IPS DF 6.9 (cell line): ENCODE measurements at places on chromosomes 5 and 9.

- no peak for DNase-seq
Measured at GRCh38 chr9:99682870-99683269, 138.8 kb upstream of the NR4A3 start.

DNA sequence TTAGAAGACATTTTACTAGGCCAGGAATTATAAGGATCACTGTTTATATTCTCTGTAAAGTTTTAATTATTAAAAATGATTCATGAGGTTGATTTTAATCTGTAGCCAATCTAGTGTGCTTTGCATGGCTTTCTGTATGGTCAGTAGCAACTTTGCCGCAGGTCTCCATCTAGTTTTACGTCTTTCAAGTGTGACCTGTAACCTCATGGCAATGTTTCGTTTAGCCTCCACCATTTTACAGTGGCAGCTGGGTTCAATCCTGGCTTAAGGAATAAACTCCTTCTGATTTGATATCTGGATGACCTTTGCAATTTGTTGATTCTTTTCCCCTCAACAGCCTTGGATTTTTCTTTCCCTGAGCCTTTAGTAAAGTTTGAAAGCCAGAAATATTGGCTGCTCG lies 434.5 kb upstream of the CDH9 start:
- DNase-seq: no peak

- DNase-seq: peak; percentile 39
Measured at GRCh38 chr9:128636024-128636390, 20.6 kb downstream of the DYNC2I2 start.

GRCh38 chr9:91606255-91606995 lies 182.8 kb upstream of the NFIL3 start:
- no peak for DNase-seq

DNA sequence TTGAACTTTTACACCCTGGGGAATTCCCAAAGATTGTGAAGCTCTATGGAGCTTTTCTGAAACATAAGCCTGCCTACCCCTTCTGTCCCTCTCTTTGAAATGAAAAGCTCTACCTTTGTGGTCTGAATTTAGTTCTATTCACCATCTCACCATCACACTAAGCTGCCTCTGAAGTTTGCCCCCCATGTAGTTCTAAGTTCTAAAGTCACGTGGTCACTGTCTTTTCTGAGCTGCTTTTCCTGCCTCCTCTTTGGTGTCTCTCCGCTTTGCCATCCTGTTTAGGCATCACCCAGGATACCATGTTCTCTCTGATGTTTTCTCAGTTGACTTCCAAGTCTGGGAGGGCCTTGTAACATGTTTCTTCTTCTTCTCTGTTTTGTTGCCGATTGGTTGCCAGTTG lies 2206.6 kb downstream of the MAT2B start:
- DNase-seq: no peak

- no peak for DNase-seq
Measured at GRCh38 chr5:15008476-15008875, 136.9 kb upstream of the ANKH start.

DNA sequence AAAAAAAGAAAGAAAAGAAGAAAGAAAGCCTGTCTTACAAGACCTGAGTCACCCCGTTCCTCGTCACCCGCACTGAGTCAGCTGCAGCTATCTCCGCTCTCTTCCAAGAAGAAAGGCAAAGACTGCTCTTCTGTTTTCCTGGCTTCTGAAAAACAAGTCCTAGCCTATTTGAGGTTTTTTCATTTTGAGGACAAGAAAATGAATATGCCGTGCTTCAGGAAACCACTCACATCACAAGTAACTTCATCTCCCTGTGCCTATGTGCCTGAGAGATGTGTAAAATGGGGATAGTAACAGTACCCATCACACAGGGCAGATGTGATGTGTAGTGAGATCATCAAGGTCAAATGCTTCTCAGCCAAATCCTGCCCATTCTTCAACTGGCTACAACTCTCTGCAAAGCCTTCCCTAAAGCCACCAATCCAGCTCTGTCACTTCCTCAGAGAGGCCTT lies 78.4 kb downstream of the GLDC start:
- no peak for DNase-seq

DNA sequence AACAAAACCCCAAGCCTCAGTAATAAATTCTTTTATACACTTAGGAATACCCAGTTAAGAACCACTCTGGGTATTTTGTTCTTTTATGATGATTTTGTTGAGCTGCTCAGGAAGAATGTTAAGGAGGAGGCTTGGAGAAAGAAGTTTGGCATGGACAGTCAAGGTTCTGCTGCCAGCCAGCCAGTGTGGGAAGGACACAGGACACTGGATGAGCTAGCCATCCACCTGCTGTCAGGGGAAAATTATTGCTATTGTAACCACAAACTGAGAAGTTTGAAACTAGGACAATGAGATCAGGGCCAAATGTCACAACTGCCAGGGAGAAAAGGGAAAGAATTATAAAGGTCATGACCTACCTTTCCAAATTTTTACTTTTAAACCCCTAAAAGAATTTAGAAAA lies 25.9 kb upstream of the ADAMTSL1 start:
- DNase-seq: no peak

- no peak for DNase-seq
Measured at GRCh38 chr5:135591277-135591676, 12.5 kb upstream of the CXCL14 start.

DNA sequence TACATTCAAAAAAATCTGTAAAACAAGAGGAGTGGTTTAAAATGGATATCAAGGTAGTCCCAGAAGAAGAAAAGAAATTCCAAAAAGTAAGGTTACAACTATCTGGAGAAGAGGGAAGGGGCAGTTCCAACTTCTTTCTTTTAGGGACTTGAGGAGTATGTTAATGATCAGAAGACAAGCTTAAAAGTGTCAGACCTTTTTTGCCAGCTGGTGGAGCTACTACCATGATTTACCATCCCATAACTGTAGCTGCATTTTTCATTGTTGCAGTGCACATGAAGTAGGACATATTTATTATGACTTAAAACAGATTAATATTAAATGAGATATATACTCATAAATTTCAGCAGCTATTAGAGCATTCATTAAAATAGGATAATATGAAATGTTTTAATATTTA lies 158.5 kb upstream of the RGS7BP start:
- no peak for DNase-seq

DNA sequence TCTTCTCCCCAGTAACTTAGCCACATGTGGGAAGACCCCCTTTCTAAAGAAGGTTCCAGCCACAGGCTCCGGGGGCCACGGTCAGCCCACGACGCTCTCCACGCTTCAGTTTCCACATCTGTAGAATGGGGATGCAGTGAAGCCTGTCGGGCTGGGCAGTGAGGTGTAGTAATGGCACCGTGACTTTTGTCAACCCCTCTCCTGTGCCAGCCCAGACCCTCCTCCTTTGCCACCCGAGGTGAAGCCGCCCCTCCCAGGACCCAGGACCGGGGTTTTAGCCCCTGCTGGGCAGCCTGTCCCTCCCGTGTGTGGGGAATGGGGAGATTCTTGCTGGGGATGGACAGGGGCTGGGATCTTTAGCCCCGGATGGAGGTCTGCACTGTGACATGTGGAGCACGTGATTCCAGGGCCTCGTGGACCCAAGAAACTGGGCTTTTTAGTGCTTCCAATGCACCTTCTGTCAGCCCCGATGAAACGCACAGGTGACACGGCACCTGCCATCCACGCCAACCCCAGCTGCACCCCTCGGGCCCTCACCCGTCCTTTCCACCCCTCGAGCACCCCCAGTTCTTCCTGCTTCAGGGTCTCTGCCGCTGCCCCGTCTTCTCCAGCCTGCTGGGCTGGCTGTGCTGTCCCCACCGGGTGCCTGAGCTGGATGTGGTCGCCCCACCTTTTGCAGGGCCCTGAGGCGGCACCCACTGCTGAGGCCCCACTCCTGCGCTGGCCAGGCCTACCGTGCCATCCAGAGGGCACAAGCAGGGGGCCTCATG lies 13.4 kb upstream of the RNU6ATAC start:
- DNase-seq: no peak

- DNase-seq: no peak
Measured at GRCh38 chr9:96505316-96505991, 55.5 kb downstream of the HABP4 start.

GRCh38 chr5:142529626-142530278 lies 156.1 kb downstream of the FGF1 start:
- no peak for DNase-seq

DNA sequence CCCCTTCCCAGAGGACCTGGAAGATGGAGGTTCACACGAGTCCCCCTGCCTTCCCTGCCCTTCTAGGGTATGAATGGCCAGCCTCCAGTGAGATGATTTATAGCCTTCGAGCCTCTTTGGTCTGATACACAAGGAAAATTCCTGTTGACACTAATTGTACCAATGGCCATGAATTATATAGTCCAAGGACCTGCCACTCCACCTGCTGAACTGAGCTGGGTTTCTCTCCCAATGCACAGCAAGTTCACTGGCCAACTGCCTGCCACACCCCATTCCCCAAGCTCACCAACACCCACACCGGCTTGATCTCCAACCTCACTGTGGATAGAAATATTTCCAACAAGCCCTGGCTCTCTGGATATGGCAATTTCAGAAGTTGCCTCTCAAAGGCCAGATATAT lies 9.3 kb upstream of the ADRA1B start:
- DNase-seq: no peak

DNA sequence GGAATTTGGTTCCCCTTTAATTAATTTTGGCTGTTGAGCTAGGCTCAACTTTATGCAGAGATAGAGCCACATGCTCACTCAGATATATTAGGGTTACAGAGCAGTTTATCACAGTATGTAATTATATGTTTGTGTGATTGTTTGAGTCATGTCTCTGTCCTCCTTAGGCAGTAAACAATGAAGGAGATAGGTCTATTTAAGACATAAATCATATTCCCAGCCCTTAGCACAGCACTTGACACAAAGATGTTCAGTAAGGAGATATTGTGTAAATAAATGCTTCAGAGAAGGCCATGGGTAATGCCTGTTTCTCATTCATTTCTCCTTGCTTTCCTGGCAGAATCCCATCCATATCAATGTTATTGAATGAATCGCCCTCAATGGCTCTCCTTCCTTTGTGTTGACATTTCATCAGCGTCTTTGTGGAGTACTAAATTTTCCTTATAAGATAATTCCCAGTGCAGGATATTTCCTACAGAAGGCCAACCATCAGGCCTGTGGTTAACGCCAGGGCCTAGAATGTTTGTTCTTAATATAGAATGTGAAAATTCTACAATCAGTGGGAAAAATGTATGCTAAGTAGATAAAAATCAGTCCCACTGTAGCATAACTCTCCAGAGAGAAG lies 408.0 kb downstream of the EBF1 start:
- no peak for DNase-seq

- DNase-seq: no peak
Measured at GRCh38 chr5:66010476-66010875, 84.1 kb downstream of the ERBIN start.

DNA sequence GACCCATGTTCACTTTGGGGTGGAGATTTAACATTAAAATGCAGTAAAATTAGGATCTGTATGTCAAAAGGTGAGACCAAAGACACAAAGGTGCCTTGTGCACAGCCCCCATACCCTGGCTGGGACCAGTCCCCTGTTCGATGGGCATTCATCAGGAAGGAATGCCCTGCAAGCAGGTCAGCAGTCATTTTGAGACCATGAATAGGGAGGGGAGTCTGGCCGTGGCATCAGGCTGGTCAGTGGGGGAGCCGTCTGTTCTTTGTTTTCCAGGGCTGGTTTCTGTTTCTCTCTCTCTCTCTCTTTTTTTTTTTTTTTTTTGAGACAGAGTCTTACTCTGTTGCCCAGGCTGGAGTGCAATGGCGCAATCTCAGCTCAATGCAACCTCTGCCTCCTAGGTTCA lies 68.9 kb upstream of the GOLM1 start:
- DNase-seq: no peak

GRCh38 chr9:134328841-134329575 lies 2.8 kb downstream of the RXRA start:
- no peak for DNase-seq

DNA sequence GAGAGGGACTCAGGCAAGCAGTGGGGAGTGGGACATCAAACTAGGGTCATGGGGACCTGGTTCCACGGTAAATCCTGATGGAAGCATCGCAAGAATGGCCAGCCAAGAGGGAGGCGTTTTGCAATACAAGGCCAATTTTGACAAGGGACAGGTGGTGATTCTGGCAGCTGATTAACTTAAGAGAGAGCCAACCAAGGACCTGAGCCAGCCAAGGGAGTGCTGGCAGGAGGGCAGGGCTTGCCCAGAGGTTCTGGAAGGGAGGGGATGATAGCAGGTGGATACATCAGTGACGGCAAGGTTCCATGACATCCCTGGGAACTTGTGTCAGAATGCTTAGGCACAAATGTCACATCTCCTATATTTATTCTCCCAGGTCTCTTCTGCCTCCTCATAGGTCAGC lies 32.8 kb upstream of the PUM3 start:
- no peak for DNase-seq

DNA sequence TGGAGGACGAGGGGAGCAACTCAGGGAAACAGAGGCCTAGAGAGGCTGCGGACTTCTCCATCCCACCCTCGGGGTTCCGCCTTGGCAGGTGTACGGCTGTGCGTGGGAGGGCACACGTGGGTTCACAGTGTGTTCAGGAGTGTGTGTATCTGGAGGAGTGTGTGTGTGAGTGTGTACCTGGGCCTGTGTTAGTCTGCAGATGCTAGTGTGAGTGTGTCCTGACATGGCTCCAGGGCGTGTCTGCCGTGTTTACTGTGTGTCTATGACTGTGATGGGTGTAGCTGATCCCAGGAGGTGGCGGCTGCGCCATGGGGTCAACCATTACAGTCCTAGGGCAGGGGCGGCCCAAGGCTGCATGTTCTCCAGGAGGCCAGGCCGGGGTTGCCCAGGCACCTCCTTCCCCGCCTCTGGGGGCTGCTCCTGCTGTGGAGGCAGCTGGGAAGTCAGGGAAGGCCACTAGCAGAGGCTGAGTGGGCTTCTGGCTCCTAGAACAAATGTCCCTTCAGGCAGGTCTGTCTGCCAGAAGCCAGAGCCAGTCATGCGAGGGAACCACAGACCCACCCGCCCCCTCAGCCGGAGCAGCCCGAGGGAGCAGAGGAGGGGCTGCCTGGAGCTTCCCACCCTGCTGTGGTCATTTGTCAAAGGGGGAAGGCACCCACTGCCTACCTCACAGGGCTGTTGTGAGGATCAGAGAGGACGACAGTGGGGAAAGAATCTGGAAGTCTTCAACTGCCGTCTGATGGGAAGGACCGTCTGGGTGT lies 21.4 kb downstream of the CRB2 start:
- DNase-seq: no peak

DNA sequence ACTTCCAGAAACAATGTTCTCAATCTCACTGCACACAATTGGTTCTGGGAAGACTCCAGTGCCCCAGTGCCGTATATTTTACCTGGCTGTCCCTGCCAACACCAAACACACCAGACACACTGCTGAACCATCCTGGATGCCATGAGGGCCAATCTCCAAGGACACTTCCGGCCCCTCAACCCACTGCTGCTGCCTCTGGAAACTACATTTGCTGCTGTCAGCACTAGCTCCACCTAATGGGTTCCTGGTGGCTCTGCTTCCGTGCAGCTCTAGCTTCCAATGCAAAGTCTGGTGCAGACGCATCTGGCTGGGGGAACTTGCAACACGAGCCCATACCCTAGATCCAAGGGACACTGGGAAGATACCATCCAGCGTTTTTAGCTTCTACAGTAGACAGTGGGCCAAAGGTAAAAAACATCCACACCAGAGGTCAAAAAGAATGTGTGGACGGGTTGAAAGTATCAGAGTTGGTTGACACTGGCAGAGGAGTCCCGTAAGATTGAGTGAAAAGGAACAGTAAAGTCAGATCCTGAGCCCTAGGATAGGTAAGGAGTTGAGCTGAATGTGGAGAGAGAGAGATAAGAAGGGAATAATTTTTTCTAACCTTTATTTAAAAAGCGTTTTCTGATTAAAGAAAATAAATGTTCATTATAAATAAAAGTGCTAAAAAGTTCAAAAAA lies 99.7 kb upstream of the KIF2A start:
- DNase-seq: peak; percentile 41
